Progenitor cell of endocrine pancreas (in vitro differentiated cells): ENCODE measurements at places on chromosomes 7 and 10. TPM values are rescaled to one million over a fixed set of nuclear protein-coding genes. Genes with fewer than 3 reads are reported as not detected.

DNA sequence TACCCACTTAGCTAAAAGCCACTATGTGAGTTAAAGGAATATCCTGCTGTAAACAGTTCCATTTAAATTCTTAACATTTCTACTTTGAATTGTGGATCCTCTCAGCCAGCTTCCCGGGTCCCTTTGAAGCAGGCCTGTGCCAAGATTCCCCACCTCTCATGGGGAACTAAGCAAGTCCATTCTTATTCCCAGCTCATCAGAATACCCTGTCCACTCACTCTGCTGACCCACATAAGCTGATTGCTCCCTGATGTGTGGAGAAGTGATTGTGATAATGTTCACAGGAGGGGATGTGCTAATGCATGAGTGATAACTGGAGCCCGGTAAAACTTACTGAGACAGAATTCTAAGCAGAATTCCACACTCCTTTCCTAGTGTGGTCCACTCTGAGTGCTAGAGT is 709.7 kb downstream of the CNTNAP2 start:
- no peak for DNase-seq

- DNase-seq, result no peak
Measured at GRCh38 chr7:92682330-92682729, 92.1 kb upstream of the FAM133B start.

DNA sequence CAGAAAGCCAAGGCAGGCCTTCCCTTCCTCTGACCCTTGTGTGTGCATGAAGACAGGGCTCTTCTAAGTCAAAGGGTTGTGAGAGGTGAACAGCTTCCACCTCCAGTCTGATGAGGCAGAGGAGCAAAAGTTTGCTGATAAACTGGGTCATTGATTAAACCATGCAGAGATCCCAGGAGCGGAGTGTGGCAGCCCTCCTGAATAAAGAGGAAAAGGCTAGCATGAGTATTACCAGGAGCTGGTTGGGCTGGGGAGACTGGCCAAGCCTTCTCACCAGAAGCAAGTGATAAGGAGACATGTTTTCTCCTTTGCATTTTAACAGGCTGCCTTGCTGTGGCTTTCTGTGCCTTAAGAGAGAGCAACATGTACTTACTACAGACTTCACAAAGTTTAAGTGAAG is 10.2 kb downstream of the LMOD2 start:
- no peak for DNase-seq

Gene SPDYE16
- 0.31 and 0.47 TPM in 2 replicates for total RNA-seq

- no peak for DNase-seq
Measured at GRCh38 chr7:136997735-136998134, 129.3 kb downstream of the CHRM2 start.

Gene COL13A1
- total RNA-seq, result 0.43 and 0.47 TPM in 2 replicates

- no peak for DNase-seq
Measured at GRCh38 chr7:139913021-139913844, 84.2 kb downstream of the TBXAS1 start.

GRCh38 chr7:92006046-92006445 is 65.4 kb downstream of the AKAP9 start:
- no peak for DNase-seq

Gene CYP26C1
- total RNA-seq, result 0.26 and 0.29 TPM in 2 replicates

Gene KEL
- total RNA-seq, result 1.7 and 1.9 TPM in 2 replicates

DNA sequence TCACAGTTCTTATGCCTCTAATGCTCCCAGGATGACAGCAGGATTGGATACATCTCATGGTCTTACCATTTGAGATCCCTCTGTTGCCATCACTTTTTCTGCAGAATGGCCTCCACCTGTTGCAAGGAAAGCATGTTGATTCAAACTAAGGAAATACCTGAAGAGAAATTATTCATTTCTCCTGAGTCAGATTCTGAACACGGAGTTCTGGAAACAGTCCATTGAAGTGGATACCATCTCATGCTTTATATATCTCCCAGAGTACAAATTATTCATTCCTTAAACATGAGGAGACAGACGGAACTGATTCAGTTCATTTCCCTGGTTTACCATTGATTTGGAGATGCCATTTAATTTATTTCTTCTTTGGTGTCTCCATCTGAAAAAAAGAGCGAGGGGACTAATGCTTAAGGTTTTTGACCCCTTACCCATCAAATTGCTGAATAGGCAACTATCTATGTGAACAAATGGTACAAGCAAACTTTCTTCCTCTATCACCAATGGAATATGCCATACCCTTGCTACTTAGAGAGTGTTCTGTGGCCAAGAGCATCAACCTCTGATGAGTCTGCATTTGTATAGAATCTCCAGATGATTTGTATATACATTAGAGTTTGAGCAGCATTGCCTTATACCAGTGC is 305.0 kb upstream of the LRGUK start:
- DNase-seq, result no peak

Gene TET1
- 36.2 and 37.3 TPM in 2 replicates for total RNA-seq

- DNase-seq, result no peak
Measured at GRCh38 chr10:113099431-113100183, 149.6 kb downstream of the TCF7L2 start.

Gene SPDYE9
- 0.22 TPM in 1 of 2 replicates, not detected in the other for total RNA-seq

Gene SPDYE6
- not detected in 2 replicates for total RNA-seq

Gene GATA3
- 2.7 and 4.6 TPM in 2 replicates for total RNA-seq

Gene BTBD16
- not detected in 2 replicates for total RNA-seq

Gene CCDC7
- total RNA-seq, result 7.5 and 9.5 TPM in 2 replicates

DNA sequence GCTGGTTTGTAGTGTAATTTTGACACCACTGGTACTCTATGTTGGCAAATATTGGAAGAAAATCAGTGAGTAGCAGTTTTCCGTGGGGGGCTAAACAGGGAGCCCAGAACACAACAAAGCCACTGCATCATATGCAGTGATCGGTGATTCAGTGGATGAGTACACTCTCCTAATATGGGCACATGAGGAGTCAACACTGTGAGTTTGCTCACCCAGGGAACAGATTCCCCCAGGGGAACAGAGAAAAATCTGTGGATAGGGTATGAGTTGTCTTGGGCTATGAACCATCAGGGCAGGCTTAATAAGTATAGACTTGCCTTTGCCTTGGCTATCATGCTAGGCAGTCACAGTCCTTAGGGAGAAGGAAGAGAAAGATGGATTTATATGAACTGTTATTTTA is 227.7 kb upstream of the SEMA3E start:
- no peak for DNase-seq

DNA sequence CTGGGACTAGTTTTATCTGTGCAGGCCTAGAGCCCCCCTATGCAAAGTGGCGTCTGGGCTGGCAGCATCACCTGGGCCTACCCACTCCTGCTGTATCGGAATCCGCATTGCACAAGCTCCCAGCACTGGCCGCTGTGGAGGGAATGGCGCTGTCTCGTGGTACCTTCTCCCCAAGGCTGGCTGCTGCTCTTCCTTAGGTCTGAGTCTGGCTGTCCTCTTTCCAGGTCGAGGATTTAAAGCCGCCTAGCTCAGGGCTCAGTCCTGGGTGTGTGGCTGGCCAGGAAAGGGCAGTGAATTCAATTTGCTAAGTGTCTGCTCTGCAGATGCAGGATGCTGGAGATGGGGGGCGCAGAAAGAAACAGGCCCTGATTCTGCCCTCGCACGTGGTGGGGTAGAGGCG is 44.7 kb downstream of the MGMT start:
- DNase-seq, result no peak

DNA sequence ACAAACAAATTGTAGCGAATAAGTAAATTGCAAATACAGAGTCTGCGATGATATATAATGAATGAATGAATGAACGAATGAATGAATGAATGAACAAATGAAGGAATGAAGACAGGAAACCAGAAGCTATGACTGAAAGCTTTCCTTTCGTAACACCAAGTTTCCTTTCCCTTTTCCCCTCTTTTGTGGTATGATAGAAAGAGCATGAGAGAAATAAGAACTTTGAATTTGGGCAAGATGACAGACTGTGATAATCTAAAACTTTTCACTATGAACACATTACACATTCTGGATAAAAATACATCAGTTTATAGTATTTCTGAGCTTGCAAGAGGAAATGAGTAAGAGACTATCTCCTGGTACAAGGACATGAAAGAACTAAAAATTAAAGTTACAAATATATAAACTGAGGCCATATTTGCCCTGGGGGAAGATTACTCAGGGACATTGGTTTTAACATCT is 8.4 kb upstream of the UCN3 start:
- no peak for DNase-seq

Gene TMEM176A
- 8.0 and 9.6 TPM in 2 replicates for total RNA-seq

DNA sequence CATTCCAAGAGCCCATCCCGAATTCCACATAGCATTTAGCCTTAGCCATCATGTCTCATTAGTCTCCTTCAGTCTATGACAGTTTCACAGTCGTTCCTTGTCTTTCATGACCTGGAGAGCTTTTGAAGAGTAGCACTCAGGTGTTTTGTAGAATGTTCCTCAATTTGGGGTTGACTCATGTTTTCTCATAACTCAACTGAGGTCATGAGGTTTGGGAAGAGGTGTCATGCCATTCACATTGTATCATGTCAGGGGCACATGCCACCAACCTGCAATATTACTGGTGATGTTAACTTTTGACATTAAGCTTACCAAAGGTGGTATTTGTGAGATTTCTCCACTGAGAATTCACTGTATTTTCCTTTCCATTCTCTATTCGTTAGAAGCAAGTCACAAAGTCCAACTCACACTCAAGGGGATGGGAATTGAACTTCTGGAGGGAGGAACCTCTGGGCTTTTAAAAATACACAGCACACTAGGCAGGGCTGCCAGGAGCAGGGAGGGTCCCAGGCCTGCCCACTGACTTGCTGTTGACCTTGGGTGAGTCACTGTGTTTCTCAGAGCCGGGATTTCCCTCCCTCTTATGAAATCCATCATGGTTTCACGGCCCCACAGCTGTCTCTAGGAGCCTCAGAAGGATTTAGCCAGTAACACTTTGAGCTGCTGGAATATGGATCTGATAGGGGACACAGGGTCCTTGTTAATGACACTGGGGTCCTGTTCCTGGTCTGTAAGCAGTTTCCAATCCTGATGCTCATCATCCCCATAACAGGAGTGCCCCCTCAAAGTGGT is 74.4 kb upstream of the TCF7L2 start:
- DNase-seq, result no peak

GRCh38 chr10:74187237-74187636 is 36.2 kb downstream of the ADK start:
- DNase-seq, result no peak

DNA sequence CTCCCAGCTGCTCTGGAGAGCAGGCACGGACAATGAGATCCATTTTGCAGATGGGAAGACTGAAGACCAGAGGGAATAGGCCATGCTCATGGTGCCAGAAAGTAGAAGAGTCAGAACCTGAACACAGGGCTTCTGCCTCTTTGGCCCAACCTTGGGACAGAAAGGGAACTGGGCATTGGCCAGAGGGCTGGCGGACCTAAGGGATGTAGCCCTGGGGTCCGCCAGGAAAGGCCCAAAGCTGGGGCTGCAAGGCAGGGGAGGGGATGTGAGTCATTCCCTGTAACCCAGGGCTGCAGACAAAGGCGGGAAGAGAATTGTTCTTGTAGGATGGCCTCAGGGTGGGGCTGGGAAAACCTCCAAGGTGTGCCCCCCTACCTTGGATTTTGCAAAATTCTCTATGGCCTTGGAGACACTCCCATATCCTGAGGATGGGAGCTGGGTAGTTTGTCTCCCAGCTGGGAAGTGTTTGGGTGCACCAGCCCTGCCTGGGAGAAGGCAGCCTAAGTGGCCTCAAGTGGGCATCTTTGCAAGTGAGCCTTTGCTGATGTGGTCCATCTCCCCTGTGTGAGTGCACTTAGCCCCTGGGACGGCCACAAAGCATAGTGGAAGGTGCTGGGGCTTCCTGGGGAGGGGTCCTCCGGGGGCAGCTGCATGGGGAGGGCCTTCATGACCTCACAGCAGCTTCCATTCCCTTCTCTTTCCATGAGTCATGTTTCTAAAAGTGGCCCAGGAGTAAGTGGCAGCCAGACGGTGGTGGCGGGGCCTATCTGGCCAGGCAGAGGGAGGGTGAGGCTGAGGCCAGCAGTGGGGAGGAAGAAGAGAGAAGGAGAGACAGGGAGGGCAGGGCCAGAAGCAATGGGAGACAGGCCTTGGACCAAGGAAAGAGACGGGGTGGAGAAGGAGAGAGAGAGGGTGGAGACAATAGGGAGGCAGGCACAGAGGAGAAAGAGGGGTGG is 9.2 kb downstream of the AQP1 start:
- DNase-seq, result no peak

Gene PRF1
- not detected in 2 replicates for total RNA-seq

Gene EPHA1
- total RNA-seq, result 54.4 and 56.3 TPM in 2 replicates

DNA sequence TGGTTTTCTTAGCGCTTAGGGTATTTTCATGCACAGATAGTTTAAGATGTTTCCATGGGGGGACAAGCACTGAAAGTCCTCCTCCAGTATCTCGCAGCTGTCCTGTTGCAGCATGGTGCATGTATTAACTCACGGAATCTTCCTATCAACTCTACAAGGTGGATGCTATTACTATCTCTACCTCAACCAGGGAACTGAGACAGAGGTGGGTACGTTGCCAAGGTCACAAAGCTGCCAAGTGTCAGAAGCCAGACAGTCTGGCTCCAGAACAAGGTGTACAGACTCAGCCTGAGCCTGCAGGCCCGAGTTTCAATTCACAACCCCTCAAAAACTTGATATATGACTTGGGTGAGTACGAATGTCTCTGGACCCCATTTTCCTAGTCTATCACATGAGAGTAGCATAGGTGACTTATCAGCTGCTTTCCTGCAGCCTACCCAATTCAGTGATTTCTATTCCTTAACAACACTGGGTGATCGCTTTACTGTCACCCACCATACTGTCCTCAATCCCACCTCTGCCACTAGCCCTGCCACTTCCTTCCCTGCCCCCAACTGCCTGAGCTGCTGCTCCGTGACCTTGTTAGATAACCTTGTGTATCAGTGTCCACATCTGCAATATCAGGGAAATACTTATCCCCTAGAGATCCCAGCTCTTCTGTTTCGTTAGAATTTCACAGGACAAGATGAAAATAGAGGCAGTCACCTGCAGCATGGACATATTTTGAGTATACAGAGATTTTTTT is 92.1 kb downstream of the ABCC2 start:
- DNase-seq, result no peak

Gene ZNF716
- not detected in 2 replicates for total RNA-seq

DNA sequence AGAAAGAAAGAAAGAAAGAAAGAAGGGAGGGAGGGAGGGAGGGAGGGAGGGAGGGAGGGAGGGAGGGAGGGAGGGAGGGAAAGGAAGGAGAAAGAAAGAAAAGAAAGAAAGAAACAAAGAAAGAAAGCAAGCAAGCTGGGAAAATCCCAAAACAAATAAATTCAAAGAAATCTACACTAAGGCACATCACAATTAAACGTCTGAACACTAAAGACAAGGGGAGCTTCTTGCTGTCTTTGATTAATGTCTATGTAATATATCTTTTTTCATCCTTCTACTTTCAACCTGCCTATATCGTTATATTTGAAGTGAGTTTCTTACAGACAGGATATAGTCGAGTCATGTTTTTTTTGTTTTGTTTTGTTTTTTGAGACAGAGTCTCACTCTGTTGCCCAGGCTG is 28.3 kb upstream of the EBF3 start:
- DNase-seq, result no peak
